ENCODE measurements at places on chromosomes 5 and 9. TPM values are rescaled to one million over a fixed set of nuclear protein-coding genes. Genes with fewer than 3 reads are reported as not detected.

DNA sequence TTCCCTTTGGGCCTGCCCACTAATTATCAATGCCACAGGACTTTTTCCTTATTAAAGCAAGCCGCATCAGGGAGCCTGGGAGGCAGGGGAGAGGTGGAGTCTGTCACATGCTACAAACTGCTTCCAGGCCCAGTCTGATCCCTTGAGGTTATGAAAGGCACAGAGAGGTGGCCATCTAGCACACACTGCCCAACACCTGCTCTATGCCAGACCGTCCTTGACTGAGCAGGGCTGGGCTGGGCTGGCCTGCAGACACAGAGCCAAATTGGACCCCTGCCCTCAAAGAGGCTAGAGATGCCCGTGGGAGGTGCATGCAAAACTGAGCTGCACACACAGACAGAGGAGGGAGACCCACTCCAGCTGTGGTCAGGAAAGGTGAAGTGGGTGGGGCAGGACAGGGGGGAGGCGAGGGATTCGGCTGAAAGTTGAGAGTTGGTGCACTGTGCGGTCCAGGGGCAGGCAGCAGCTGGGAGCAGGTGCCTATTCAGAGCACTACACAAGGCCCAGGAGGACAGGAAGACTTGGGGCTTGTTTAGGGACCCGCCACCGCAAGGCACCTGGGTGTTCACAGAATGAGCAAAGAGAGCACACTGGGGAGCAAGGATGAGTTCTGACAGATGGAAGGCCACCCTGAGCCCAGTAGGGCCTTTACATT lies 36.4 kb upstream of the TCF7 start:
- H3K4me3 ChIP-seq: no peak overlapping the region
- H3K36me3 ChIP-seq: no peaks in the 10 kb centered on the region
- H3K4me1 ChIP-seq: no peaks in the 10 kb centered on the region
- no peak overlapping the region for H3K27ac ChIP-seq

GRCh38 chr9:38395653-38396370 lies 3.3 kb downstream of the ALDH1B1 start:
- no peak overlapping the region for H3K4me3 ChIP-seq
- peaks cover 9% of the 10 kb centered on the region for H3K4me1 ChIP-seq
- H3K27me3 ChIP-seq: no peaks in the 10 kb centered on the region
- H3K27ac ChIP-seq: no peak overlapping the region
- no peak for DNase-seq

DNA sequence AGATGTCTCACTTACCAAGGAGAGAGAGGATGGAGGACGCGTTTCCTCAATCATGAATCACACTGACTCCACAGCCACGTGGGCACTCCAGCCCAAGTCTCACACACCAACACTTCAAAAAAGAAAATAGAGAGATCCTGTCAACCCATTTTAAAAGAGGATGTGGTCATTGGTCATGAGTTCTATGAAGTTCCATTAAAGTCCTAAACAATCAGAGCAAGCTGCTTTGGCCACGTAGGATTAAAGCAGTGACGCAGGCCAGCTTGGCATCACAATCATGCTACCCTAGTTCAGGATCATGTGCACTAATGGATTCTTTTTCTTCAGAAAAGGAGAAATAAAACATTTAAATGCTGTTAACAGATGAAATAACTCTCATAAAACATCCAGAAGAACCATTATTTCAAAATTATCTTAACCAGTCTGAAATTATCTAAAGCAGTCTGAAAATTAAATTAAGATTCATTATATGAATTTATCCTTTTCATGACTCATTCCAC lies 108.1 kb downstream of the SEMA5A start:
- no peak overlapping the region for H3K4me3 ChIP-seq
- peak overlapping the region; percentile 91 for H3K27ac ChIP-seq
- peaks cover 34% of the 10 kb centered on the region for H3K4me1 ChIP-seq
- peaks cover 5% of the 10 kb centered on the region for H3K36me3 ChIP-seq

GRCh38 chr9:21996858-21997257 lies 2.3 kb downstream of the CDKN2B-AS1 start:
- H3K4me1 ChIP-seq: peaks cover 16% of the 10 kb centered on the region
- no peak overlapping the region for H3K27ac ChIP-seq
- DNase-seq: no peak
- no peaks in the 10 kb centered on the region for H3K27me3 ChIP-seq
- no peak overlapping the region for H3K4me3 ChIP-seq

DNA sequence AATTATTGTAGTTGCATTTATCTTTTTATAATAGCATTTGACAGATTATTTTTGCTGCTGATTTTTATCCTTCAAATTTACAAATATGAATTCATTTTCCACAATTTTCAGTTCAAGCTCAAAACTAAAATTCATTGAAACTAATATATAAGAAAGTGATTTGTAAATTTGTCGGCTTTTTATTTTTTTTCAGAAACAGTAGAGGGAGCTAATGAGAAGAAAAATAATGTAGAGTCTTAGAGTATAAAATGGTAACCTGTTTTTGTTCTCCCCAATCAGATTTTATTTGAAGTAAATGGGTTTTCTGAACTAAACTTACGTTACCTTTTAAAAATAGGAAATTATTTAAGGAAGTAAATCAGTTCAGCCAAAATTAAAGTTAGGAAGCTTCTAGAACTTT lies 19.2 kb downstream of the PRRC1 start:
- DNase-seq: no peak
- H3K4me3 ChIP-seq: no peak overlapping the region
- no peaks in the 10 kb centered on the region for H3K27me3 ChIP-seq
- no peaks in the 10 kb centered on the region for H3K4me1 ChIP-seq
- H3K36me3 ChIP-seq: peaks cover 87% of the 10 kb centered on the region

- H3K4me3 ChIP-seq: no peak overlapping the region
- DNase-seq: no peak
- no peak overlapping the region for H3K27ac ChIP-seq
Measured at GRCh38 chr5:21140987-21141386, 1153.0 kb upstream of the CDH18 start.

DNA sequence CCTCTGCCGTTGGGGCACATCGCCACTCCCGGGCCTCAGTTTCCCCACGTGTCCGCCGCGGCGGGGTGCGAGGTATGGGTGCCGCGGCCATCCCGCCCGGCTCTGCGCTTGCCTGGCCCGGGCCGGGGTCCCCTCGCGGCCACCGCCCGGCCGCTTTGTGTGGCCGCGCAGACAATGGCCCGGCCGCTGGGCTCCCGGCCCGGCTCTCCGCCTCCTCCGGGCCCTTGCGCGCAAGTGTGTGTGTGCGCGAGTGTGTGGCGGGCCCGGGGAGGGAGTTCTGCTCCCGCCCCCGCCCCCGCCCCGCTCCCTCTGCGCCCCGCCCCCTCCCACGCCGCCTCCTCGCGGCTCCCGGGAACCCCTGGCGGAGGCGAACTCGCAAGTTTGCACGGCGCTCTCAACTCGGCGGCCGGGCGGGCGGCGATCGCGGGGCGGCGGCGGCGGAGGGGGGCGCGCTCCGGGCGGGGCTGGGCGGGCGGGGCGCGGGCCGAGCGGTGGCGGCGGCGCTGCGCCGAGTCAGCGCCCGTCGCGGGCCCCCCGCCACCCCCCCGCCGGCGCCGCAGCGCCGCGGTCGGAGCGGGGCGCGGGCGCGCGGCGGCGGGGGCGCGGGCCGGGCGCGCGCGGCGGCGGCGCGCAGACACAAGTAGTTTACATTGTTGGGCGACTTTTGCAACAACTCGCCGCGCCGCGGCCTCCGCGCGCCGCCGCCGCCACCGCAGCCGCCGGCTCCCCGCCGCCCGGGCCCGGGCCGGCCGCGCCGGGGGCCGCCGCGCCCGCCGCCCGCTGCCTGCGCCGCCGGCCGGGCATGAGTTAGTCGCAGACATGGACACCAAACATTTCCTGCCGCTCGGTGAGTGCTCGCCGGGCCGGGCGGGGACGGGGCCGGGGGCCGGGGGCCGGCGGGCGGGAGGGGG lies at the start of gene RXRA:
TSS of gene RXRA (plus strand) at position 643 of the 911 bp plus-strand sequence. CDS start at position 820, 177 bp downstream.
- no peaks in the 10 kb centered on the region for H3K36me3 ChIP-seq
- H3K4me3 ChIP-seq: peak within 1 kb of the TSS; percentile 84
- peak; percentile 99 for DNase-seq
- peak within 1 kb of the TSS; percentile 95 for H3K27ac ChIP-seq

DNA sequence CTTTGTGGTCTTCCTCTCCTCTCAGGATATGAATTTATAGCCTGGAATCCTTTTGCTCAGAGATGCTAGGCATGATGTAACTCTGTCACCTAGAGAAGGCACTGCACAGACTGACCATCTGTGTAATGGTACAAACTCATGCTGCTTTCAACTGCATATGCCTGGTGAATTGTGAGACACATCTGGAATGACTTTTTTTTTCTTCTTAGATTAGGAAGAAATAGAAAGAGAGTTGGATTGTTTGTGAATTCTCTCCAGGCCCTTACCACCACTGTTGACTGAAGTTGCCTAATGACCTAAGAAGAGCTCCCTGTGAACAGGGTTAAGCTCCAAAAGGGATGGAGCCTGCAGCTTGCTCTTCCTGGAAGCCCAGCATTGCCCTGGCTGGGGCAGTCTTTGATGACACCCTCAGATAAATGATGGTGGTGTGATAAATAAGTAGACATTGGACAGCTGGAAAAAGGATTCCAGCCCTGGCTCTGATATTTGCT lies 47.8 kb upstream of the TRIM32 start:
- peaks cover 11% of the 10 kb centered on the region for H3K4me1 ChIP-seq
- H3K36me3 ChIP-seq: no peaks in the 10 kb centered on the region
- no peaks in the 10 kb centered on the region for H3K27me3 ChIP-seq
- H3K4me3 ChIP-seq: no peak overlapping the region

DNA sequence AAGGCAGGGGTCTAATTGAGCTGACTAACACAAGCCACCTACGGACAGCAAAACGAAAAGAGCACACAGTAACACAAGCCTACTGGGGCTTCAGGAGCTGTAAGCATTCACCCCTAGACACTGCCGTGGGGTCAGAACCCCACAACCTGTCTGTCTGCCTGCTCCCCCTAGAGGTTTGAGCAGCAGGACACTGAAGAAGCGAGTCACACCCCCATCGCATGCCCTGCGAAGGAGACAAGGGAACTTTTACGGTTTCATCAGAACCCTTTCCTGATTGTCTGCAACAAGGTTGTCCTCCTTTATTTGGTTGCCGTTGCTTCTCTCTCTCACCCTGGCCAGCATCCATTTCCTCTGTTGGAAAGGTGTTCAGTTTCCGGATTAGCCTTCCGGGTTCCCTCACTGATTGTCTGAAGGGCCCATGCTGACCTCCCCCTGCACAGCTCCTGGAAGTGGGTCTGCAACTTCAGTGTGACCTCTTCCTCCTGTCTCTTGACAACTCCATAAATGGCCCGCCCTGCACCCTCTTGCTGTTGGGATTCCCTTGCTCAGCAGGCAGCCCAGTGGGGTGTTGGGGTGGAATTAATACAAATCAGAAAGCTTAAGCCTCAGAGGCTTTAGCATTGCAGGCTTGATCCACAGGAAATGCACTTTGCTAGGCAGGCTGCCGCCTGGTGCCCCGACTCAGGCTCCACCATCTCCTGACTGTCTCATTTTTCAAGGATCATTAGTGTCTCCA lies 258.9 kb upstream of the TLE4 start:
- no peak overlapping the region for H3K27ac ChIP-seq
- H3K36me3 ChIP-seq: no peaks in the 10 kb centered on the region
- H3K4me1 ChIP-seq: no peaks in the 10 kb centered on the region

DNA sequence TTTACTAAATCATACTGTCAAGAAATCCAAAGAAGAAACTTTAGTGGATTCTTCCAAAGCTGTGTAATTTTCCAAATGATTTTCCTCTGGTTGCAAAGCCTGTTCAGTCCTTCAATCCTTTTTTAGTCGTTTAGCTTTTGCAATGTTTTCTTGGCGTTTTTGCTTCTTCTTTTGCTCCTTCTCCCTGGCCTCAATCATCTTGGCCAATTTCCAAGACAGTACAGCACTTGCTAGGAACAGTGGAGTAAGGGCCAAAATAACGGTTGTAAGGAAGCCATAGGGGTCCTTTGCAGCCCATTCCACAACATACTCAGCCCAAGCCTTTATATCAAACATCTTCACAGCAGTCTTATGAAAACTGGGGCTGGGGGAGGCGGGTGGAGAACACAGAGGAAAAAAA lies 2.4 kb downstream of the SMIM15 start:
- no peak for DNase-seq
- H3K4me1 ChIP-seq: peaks cover 20% of the 10 kb centered on the region
- H3K4me3 ChIP-seq: no peak overlapping the region
- no peaks in the 10 kb centered on the region for H3K27me3 ChIP-seq
- peaks cover 17% of the 10 kb centered on the region for H3K36me3 ChIP-seq

DNA sequence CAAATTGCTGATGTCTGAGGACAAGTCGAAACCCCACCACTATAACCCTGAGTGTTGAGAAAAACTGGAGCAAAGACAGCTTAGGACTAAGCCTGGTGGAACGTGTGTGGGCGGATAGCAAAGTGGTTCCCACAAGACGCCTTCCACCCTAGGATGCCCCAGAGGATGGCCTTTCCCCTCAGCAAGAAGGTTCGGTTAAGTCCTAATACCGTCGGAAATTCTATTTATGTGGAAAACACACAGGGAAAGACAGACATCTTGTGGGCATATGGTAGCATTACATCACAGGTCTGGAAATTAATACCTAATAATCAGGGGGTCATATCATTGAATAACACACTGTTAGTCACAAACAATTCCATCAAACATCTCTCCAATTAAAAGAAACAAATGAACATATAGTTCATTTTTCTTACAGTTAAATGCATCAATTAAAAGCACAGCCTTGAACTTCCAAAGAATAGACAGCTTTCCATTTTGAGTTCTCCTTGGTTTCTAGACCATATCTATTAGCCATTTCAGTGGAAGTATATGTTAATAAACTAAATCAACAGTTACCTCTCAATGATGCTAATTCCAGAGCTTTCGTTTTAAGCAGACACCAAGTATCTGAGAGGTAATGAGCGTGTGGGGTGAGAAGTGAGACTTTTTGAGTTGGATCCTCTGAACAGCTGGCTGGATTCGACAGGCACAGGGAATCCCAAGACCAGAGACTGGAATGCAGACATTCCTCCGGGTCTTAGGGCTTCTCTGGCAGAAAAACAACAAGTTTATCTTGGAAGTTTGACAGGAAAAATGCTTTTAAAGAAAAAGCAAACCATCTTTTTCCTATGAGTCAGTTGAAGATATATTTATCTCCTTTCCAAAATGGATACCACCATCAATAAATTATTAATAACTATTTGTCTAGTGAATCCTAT lies 2.9 kb upstream of the ICE1 start:
- DNase-seq: peak; percentile 92
- H3K27me3 ChIP-seq: no peaks in the 10 kb centered on the region
- H3K4me3 ChIP-seq: peak overlapping the region; percentile 32
- peaks cover 49% of the 10 kb centered on the region for H3K4me1 ChIP-seq
- no peaks in the 10 kb centered on the region for H3K36me3 ChIP-seq

The CNTFR gene
- not detected for total RNA-seq

The CCL21 gene
- not detected for total RNA-seq

The BTNL3 gene
- not detected for total RNA-seq

The MARCHF11 gene
- not detected for total RNA-seq

The KCNN2 gene
- not detected for total RNA-seq

The FBXL7 gene
- 14.4 TPM for total RNA-seq

The PDE4D gene
- 19.9 TPM for total RNA-seq
